ENCODE measurements at places on chromosomes 16 and 17. TPM values are rescaled to one million over a fixed set of nuclear protein-coding genes. Genes with fewer than 3 reads are reported as not detected.

DNA sequence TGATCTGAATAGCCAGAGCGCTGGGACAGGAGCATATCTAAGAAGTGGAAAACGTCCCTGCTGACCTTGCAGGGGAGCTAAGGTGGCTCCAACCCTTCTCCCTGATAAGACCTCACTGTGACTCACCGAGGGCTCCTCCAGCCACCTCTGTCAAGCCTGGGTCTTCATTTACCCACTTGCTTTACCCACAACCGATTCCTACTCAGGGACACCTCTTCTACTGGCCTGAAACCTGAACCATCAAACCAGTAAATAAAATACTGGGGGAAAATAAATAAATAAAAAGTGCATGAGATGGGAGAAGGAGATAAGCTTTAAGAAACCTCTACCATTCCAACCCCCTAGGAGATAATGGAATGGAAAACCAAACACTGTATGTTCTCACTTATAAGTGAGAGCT, 80.2 kb upstream of the ALOX12 start:
- H3K4me3 ChIP-seq, result no peak overlapping the region
- no peak overlapping the region for H3K27ac ChIP-seq
- peaks cover 14% of the 10 kb centered on the region for H3K4me1 ChIP-seq
- H3K36me3 ChIP-seq, result no peaks in the 10 kb centered on the region

DNA sequence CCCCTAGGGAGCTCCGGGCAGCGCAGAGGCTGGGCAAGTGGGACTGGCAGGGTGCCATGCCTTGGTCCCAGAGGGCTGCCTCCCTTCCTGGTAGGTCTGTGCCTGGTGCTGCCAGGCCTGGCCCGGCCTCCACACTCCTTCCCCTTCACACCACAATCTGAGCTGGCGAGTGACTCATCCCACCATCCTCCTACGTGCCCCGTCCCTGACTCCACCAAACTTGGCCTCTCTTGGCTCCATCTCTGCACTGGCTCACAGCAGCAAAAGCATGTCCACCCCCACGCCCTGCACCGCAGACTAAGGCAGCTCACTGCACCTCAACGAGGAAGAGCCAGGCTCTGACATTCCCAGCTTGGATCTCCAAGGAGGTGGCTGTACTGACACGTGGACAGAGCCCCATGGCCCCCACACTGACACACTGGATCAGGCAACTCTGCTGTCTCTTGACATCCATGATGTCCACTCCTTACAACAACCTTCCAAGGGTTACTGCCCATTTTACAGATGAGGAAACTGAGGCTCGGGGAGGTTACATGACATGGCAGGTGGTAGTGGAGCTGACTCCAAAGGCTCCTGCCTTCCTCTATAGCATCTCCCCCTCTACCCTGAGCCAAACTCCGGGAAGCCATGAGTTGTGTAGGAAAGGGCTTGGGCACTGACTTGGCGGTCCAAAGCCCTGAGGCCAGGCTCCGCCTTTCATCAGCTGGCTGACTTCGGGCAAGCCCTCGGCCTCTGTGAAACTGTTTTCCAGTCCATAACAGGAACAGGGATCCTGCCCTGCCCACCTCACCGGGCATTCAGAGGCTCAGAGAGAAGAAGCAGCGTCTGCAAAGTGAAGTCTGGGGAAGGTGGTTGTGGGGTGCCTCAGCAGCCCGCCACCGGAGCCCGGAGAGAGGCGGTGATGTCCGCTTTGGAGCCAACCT, 20.1 kb upstream of the KRT19 start:
- no peaks in the 10 kb centered on the region for H3K27me3 ChIP-seq
- DNase-seq, result peak; percentile 37
- H3K27ac ChIP-seq, result no peak overlapping the region
- H3K4me3 ChIP-seq, result peak overlapping the region; percentile 30
- peaks cover 16% of the 10 kb centered on the region for H3K4me1 ChIP-seq

DNA sequence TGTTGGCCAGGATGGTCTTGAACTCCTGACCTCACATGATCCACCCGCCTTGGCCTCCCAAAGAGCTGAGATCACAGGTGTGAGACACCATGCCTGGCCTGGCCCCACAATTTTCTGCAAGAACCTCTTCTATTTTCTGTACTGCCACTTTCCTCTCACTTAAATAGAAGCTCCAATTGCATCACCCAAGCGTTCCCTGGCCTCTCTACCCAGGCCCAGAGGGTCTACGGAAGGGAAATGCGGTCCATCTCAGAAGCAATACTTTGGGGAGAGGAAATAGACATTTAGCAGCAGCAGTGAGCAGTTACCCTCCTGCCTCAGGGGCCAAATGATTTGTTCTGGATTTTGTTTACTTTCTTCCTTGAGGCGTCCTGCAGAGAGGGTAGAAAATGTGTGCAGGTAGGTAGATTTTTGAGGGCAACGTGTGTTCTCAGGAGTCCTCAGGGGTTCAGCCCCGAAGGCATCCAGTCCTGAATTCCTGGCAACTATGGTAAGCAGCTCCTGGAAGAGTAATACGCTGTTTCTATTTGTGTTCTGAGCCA, 11.0 kb downstream of the SLC6A4 start:
- no peaks in the 10 kb centered on the region for H3K36me3 ChIP-seq
- H3K4me3 ChIP-seq, result no peak overlapping the region
- H3K4me1 ChIP-seq, result no peaks in the 10 kb centered on the region
- H3K27ac ChIP-seq, result no peak overlapping the region

DNA sequence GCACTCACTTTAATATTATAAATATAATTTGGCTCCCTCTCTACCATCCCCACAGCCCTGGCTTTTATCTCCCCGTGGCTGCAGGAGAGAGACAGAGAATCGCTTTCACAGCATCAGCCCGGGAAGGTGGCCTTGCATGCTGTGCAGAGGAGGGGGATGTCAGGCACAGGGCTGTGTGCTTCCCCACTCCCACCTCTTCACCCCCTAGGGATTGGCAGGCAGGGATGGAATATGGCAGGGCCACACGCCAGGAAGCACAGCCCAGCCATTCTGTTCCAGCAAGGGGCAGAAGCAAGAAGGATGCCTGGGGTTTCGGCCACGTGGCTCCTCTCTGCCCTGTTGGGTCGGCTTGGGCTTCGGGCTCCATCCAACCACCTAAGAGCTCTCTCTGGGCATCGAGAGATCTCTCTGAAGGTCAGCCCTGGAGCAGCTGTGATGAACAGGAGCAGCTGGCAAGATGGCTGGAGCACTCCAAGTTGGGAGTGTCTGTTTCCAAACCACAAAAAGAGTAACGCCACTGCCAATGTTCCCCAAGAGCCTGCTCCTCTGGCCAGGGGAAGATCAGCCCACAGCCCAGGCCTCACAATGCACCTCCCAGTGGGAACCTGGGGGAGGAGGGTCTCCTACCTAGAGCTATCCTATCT, 223.2 kb downstream of the C16orf78 start:
- H3K36me3 ChIP-seq, result no peaks in the 10 kb centered on the region
- peaks cover 31% of the 10 kb centered on the region for H3K4me1 ChIP-seq
- no peak for DNase-seq
- no peaks in the 10 kb centered on the region for H3K27me3 ChIP-seq
- H3K4me3 ChIP-seq, result no peak overlapping the region

DNA sequence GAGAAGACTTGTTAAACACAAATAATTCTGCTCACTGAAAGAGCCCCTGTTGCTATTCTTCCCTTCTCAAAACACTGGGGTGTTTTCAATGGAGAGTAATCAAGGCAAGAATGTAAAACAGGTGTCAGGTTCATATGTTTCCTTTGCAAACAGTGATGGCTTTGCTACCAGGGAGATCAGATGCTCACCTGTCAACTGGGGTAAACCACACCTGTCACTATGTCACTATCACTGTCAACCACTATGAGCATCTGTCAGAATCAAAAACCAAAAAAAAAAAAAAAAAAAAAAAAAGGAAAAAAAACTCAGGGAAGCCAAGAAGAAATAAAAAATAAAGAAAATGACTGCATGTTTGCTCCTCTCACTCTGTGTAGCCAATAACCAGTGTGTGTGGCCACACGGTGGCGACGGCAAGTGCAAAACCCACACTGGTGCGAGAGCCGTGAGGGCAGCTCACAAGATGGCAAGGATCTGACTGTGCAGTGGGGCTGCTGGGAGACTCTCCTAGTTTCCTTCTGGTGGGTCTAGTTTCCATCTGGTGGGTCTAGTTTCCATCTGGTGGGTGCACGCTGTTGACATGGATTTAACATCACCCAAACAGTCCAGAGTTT, 22.7 kb downstream of the USP22 start:
- H3K4me3 ChIP-seq, result no peak overlapping the region
- H3K27ac ChIP-seq, result no peak overlapping the region
- H3K36me3 ChIP-seq, result peaks cover 85% of the 10 kb centered on the region

DNA sequence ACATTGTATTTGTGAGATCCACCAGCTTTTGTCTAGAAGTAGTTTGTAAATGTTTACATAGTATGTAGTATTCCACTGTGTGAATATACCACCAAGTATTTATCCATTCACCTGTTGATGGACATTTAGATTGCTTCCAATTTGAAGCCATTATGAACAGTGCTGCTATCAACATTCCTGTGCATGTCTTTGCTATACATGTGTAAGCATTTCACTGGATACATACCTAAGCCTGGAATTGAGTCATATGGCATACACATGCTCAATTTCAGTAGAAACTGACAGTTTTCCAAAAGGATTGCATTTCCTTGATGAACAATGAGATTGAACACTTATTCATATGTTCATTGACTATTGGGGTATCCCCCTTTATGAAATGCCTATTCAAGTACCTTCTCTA, 540.6 kb upstream of the SOX9 start:
- no peak for DNase-seq
- no peak overlapping the region for H3K4me3 ChIP-seq
- no peaks in the 10 kb centered on the region for H3K36me3 ChIP-seq
- no peaks in the 10 kb centered on the region for H3K4me1 ChIP-seq
- H3K27me3 ChIP-seq, result no peaks in the 10 kb centered on the region

DNA sequence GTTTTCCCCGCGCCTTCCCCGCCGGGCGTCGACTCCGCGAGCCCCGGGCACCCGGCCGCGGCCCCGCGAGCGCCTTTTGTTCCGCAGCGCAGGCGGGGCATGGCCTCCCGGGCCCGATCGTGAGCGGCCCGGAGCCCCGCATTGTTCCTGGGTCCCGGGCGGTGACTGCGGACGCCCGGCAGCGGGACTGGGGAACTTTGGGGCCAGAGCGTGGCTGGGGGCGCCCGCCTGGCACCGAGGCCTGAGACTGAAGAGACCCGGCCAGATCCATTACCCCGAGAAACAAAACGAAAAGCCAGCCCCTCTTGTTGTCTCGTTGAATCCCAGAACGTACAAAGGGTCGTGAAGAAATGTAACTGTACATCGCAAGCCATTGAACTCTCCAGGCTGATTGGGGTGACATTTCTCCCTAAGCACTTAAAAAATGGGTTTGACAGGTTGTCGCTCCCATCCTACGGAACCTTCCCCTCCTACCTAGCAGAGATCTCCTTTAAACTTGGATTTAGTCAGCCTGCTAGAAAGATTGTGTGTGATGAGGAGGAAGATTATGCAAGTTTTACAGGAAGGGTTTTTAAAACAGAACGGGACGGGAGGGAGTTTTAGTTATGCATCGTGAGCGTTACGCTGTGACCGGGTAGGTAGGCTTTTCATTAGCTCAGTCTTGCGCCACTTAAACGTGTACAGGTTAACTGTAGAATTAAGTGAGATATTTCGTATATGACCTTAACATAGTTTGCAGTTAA, 825 bp downstream of the METTL9 start:
- peak overlapping the region; percentile 95 for H3K27ac ChIP-seq
- H3K4me3 ChIP-seq, result peak overlapping the region; percentile 66
- no peak for DNase-seq
- no peaks in the 10 kb centered on the region for H3K27me3 ChIP-seq
- H3K4me1 ChIP-seq, result peaks cover 46% of the 10 kb centered on the region

The CLEC3A gene
- total RNA-seq, result not detected

The PRRT2 gene
- total RNA-seq, result 1.0 TPM

The CNTNAP4 gene
- not detected for total RNA-seq

The TRPV2 gene
- total RNA-seq, result 6.6 TPM

The SKAP1 gene
- 0.75 TPM for total RNA-seq

Measured in heart right ventricle (tissue), 16 donors.